IPS DF 19.7 (cell line): ENCODE measurements at places on chromosomes 4 and X.

- DNase-seq, result no peak
Measured at GRCh38 chrX:1327651-1328304, 8.8 kb upstream of the IL3RA start.

- DNase-seq, result no peak
Measured at GRCh38 chrX:124212622-124213021, 119.8 kb upstream of the TEX13D start.

- no peak for DNase-seq
Measured at GRCh38 chrX:52341493-52341892, 27.3 kb upstream of the XAGE2 start.

GRCh38 chr4:119116925-119117900 is 18.4 kb upstream of the MYOZ2 start:
- no peak for DNase-seq

DNA sequence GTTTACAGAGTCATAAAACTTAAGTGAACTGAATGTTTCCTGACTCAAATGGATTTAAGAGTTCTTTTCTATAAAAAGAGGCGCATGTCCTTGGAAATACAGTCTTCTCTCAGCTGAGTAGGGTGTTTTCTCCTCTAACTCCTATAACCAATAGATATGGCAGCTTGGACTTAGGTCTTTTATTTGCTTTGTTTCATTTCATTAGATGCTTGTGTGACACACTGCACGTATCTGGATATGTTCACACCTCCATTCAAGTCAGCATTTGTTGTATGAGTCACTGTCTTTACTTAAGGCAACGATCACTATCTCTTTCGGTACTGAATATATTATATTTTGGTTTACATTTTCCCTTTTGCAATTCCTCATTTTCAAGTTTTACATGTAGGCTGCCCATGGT is 136.6 kb downstream of the ARSF start:
- DNase-seq, result no peak

GRCh38 chr4:141016117-141016798 is 117.0 kb downstream of the RNF150 start:
- DNase-seq, result no peak

DNA sequence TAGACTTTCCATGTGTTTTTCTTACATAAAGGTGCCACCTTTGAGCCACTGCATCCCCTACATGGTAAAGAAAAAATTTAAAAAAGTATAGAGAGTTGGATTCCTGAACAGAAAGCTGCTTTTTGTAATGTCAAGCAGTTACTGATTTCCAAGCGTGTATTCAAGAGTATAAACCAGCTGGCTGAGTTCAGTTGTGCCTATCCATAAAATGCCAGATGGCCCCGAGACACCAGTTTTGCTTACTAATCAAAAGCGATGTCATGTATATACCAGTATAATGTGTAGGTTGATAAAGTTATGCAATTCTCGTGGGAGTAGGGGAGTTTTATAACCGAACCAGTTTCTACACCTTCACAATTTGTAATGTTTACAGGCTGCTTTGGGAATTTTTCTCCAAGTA is 26.2 kb upstream of the PNPLA4 start:
- no peak for DNase-seq

- DNase-seq, result no peak
Measured at GRCh38 chr4:167028976-167029375, 205.3 kb downstream of the SPOCK3 start.

DNA sequence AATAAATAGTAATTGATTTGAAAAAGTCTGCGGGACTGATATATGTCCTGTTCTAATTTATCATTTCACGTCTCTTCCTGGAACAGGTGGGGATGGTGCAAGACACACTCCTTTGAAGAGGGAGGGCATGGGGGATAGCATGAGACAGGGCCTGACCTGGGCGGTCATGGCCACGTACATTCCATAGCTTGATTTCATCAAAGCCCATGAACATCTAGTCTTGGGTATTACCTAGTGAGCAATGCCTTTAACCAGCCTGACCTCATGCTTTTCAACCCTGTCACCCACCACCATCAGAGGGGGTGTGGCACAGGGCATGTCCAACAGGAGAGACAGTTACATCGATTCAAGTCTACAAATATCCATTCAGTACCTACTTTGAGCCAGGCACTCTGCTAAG is 52.3 kb upstream of the HOPX start:
- DNase-seq, result no peak

DNA sequence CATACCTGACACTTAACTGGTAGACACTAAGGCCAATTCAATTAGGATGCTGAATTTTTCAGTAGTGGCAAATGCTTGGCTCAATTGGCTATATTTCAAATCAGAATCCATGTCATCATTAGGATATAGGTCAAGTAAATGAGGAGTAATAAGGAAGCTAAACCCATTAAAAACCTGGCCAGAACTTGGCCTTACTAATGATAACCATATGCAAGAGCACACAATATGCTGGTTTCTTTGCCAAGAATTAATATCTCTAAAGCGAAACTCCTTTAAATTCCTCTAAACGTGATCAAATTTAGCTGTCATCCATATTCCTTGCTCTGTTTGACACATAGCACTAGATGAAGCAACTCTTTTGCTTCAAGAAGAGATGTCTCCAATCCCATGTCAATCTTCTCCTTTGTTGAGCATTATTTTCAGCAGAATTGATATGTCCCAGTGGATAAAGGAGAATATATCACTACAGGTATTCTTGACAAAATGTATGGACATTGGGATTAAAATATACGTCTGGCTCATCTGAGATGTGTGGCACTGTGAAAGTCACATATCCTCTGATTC is 206.1 kb upstream of the ANKRD50 start:
- no peak for DNase-seq

- no peak for DNase-seq
Measured at GRCh38 chrX:17779434-17779833, 42.1 kb downstream of the SCML1 start.

DNA sequence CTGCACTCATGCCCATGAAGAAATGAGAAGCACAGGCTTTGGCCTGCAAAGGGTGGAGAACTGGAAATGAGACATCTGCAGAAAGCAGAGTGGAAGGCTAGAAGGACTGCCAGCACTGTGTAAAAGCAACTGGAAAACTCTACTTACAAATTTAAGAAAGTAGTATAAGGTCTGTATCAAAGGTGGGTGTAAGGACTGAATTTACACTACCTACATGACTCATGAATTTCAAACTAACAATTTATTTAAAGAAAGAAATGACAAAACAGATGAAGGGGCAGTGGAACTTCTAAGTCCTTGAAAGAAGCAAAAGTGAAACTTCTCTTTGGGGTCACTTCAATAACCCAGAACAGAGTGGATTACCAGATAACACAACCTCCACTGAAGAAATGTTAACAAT is 71.2 kb downstream of the SLC10A7 start:
- no peak for DNase-seq

GRCh38 chr4:2832309-2832980 is 11.2 kb upstream of the ADD1 start:
- no peak for DNase-seq

DNA sequence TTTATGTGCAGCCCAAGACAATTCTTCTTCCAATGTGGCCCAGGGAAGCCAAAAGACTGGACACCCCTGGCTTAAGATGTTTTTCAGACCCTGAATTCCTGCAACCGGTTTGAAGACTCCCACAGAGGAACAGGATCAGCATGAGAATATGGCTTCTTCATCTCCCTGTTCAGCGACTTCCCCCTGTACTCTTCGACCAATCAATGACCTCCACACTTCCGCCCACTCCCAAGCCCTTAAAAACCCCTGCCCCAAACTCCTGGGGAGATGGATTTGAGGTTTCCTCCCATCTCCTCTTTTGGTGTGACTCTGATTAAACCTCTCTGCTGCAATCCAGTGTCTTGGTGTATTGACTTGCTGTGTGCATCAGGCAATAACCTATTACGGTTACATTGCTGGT is 344.4 kb downstream of the NR3C2 start:
- peak; percentile 33 for DNase-seq

- DNase-seq, result no peak
Measured at GRCh38 chr4:25310066-25310802, 2.3 kb upstream of the ZCCHC4 start.

DNA sequence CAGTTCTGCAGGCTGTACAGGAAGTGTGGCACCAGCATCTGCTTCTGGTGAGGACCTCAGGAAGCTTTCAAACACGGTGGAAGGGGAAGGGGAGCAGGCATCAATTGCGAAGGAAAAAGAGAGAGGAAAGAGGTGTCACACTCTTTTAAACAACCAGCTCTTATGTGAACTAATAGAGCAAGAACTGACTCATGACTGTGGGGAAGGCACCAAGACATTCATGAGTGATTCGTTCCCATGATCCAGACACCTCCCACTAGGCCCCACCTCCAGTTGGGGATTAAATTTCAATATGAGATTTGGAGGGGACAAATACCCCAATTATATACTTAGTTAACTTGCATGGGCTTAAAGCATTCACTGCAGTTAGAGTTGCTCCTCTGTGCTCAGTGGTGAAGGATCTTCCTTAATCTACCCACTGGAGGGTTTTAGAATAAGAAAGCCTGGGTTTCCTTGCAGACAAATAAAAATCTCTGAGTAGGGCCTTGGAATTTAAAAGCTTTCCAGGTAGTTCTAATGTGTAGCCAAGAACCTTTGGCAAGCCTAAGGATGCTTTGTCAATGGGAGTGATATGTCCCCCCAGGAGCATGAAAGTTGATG is 60.0 kb downstream of the SYNPO2 start:
- DNase-seq, result no peak

DNA sequence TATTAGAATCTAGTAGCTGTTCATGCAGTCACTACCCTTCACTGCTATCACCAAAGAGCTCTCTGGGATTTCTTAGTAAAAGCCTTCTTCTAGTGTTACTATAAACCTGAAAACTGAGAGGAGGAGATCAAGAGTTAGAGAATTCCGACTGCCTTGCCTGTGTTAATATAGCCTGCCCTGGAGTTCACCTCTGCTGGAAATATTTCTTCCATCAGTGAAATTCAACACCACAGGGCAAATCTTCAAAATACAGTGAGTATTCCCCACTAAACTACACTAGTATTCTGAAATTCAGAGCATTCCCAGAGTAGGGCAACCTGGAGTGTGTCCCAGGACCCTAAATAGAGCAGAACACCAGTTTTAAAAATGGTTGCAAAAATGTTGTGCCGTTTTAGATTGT is 301.1 kb downstream of the ARHGAP24 start:
- no peak for DNase-seq

DNA sequence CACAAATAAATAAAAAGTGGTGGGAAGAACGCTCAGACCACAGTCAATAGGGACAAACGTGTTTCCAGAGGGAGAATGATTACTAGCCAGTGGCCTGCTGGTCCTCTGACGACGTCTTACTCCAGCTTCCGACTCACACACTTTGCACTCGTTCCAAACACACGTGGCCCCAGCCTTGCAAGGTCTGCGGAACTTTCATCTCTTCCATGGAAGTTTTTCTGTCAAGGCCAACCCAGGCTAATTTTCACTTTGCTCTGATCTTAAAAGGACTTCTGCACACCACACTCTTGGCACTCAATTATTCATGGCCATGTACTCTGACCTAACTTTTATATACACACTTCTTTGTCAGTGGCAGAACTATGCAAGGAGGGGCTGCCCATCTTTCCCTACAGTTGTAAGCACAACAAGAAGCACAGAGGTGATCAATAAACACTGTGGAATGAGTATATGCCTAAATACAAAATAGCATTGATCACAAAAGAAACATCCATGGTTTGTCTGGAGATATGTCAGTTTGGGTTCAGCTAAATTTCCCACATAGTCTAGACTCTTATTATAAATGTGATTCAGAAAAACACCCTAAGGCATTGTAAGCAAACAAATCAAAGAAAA is 69.4 kb downstream of the STX18 start:
- DNase-seq, result no peak

- DNase-seq, result no peak
Measured at GRCh38 chr4:140875746-140876452, 119.7 kb upstream of the TBC1D9 start.

GRCh38 chrX:50680990-50681389 is 133.0 kb downstream of the SHROOM4 start:
- no peak for DNase-seq

DNA sequence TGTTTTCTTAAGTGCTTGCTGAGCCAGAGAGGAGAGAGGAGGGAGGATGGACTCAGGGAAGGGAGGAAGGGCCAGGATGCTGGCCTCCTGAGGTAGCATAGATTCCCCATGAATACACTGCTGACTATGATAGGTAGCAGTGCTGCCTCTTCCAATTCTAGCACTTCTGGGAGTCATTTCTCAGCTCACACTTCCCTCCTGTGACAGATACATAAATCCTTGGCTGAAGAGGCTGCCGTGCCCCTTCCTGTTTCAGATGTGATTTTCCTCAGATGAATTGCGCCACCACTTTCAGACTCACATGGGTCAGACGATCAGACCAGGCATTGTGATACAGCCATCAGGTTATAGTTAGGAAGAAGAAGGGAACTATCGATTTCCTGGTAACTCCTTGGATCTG is 22.4 kb downstream of the TSC22D3 start:
- no peak for DNase-seq

- DNase-seq, result no peak
Measured at GRCh38 chr4:176259330-176260090, 9.5 kb downstream of the ASB5 start.

DNA sequence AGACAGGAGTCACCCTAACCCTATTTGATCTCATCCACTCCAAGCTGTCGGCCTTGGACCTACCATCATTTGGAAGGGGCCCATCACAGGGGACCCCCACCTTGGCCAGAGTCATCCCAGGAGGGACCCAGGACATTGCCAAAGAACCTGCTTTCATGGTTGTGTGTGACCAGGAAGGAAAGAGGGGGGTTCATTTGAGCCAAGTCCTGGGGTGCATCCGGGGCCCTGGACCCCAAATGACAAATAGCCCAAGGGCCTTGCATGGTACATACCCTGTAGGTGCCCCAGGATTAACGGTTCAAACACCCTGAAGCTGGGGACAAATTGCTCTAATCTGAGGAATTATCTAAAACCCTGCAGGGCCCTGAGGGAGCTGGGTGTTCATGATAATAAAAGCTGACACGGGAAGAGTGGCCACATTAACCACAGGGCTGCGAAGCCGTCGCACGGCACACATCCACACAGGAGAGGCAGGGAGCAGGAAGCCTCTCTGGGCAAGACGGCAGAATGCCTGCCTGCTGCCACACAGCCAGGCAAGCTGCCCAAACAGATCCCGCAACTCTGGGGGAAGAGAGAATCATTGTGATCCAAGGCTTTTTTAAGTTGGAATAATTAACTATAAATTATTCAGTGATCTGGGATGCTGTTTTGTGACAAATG is 28.2 kb upstream of the PPP2R2C start:
- no peak for DNase-seq

DNA sequence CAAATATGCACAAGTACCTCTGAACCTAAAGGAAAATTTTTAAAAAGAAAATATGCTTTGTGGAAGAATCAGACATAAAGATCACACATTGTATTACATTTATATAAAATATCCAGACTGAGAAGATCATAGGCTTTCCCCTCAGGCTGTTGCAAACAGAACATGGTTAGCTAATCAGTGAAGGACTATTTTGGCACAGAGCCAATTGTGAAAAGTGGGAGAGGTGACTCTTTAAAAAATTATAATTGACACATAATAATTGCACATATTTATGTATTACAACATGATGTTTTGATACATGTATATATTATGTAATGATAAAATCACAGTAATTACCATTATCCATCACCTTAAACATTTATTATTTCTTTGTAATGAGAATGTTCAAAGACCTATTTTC is 44.1 kb upstream of the FOXR2 start:
- DNase-seq, result no peak

GRCh38 chr4:10184501-10184938 is 67.9 kb upstream of the WDR1 start:
- no peak for DNase-seq

GRCh38 chr4:176988226-176988625 is 195.5 kb upstream of the VEGFC start:
- no peak for DNase-seq

- no peak for DNase-seq
Measured at GRCh38 chr4:105808750-105809041, 86.6 kb upstream of the NPNT start.

- peak; percentile 9 for DNase-seq
Measured at GRCh38 chrX:136577552-136577951, 45.5 kb downstream of the VGLL1 start.
